Coronary artery (tissue), 2 donors: ENCODE measurements at places on chromosomes 3 and 15.

DNA sequence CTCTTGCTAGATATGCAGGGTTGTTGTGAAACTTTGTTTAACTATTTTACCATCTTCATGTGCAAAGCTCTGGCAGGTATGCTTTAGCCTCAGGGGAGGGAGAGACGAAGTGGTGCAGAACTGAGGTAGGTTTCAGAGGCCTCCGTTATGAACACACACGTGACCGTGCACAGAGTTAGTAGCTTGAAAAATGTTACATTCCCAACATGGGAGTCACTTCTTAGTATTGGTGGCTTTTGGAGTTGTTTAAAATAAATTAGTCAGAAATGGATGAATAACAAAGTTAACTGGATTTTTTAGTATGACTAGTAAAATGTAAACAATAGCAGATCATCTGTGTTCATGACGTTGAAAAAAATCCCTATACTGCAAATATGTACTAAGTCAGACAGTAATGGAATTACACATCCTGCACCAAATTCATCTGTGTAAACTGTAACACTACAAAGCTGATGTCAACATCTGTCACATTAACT is 279.6 kb downstream of the KLF13 start:
- no peak for DNase-seq

DNA sequence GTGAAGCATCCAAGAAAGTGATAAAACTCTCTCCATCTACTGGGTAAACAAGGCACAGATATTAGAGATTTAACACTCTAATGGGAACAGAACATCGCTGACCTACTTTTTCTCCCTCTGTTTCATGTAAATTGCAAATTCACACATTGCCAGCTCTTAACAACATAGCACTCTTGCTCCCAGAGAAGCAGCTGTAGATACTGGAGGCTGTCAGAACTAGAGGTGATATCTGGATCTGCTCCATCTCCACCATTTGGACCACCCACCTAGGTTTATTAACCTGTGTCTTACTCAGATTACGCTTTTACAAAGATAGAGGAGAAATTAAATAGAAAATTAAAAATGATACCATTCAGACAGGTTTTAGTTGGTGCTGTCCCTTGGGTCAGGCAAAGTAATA is 289.1 kb upstream of the CRBN start:
- no peak for DNase-seq

DNA sequence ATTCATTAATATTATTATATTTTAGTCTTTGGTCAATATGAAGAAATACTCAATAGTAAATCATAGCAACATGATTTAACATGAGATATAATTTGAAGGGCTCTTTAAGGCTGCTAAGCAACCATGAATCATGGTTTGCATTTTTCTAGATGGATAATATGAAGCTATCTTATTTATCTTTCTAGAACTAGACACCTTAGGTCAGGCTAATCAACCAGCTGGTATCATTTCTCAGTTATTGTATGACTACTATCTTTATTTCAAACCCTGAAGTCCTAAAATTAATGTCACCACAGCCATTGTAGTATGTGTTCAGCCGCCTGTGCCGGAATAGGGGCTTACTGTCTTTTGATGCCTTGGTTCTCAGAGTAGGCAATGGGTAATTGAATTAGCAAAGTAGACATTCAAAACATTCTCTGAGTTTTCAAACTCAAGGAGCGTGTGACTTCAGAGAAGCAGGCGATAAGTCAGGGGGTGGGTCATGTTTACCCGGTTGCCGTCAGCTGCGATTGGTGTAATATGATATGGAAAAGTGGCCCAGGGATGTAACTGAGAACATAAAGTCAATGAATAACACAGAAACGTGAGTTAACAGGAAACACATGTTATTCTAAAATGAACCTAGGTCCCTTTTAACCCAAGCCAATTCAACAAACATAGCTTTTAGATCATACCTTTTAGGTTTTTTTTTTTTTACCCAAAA is 93.4 kb upstream of the CTDSPL start:
- no peak for DNase-seq

DNA sequence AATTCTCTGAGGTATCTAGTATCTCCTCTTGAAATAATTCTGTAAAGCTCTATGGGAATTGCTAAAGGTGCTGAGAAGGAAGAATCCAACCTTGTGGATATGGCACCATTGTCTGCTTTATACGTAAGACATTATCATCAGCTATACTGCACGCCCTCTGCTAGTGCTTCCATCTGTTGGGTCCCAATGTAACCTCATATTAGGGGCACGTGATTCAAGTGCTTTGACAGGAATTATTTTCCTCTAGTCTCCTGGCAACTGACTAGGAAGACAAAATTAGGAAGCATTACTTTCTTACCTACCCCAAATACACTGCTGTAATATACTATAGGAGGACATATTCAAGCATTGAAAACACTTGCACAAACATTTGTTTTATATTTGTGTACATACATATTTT is 24.0 kb downstream of the COPS2 start:
- DNase-seq = no peak

DNA sequence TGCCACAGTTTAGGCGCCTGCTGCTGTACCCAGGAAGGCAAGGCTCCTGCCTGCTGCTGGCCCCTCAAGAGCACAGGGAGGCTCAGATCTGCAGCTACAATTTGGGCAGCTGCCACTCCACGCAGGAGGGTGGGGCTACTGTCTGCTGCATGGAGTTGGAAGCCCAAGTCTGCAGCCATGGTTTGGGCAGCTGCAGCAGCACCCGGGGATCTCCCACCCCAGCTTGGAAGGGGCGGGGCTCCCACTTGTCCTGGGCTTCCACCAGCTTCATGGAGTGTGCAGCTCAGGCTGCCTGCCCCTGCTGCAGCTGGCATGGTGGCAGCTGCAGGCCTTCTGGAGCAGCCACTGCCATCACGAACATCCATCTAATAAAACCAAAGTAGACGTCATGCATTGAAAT is 512.9 kb downstream of the PYDC2 start:
- DNase-seq = no peak
